Bronchial epithelial cell (primary cell): ENCODE measurements at places on chromosomes 16 and 17. TPM values are rescaled to one million over a fixed set of nuclear protein-coding genes. Genes with fewer than 3 reads are reported as not detected.

The ADAP2 gene
- total RNA-seq = 3.4 and 19.6 TPM in 2 replicates

The FBXO39 gene
- total RNA-seq = 0.13 TPM in 1 of 2 replicates, not detected in the other

The CDH1 gene
- total RNA-seq = 250 and 360 TPM in 2 replicates

The CAMKK1 gene
- 2.7 and 3.4 TPM in 2 replicates for total RNA-seq

The ABCC12 gene
- total RNA-seq = not detected in 2 replicates

The KRTAP4-5 gene
- total RNA-seq = not detected in 2 replicates

The TM4SF5 gene
- total RNA-seq = not detected in 2 replicates

The PYY gene
- 0.26 and 0.79 TPM in 2 replicates for total RNA-seq

The DDX28 gene
- 10.9 and 16.3 TPM in 2 replicates for total RNA-seq

The CES4A gene
- 1.1 and 1.5 TPM in 2 replicates for total RNA-seq

The ASPSCR1 gene
- 22.6 and 32.1 TPM in 2 replicates for total RNA-seq

The UBFD1 gene
- 18.4 and 25.5 TPM in 2 replicates for total RNA-seq

The ABCC6 gene
- total RNA-seq = under 0.01 TPM in 1 of 2 replicates, not detected in the other

The SLFN14 gene
- not detected in 2 replicates for total RNA-seq

The CACNA1G gene
- total RNA-seq = not detected in 2 replicates

The CRYBA1 gene
- not detected in 2 replicates for total RNA-seq

The NPIPA3 gene
- 0.53 and 2.0 TPM in 2 replicates for total RNA-seq

The MMP25 gene
- total RNA-seq = under 0.01 and 0.13 TPM in 2 replicates

The PERCC1 gene
- total RNA-seq = not detected in 2 replicates

The SMPD3 gene
- under 0.01 TPM in 1 of 2 replicates, not detected in the other for total RNA-seq

The TMC6 gene
- total RNA-seq = 42.9 and 51.7 TPM in 2 replicates

The RCVRN gene
- not detected in 2 replicates for total RNA-seq

The CMTM1 gene
- total RNA-seq = 0.26 and 0.38 TPM in 2 replicates

The MYH10 gene
- total RNA-seq = 28.5 and 31.6 TPM in 2 replicates

The ARHGAP44 gene
- 0.79 and 1.7 TPM in 2 replicates for total RNA-seq

The INO80E gene
- 15.1 and 22.6 TPM in 2 replicates for total RNA-seq

The KRTAP4-1 gene
- total RNA-seq = not detected in 2 replicates

The MT1F gene
- 1.5 and 1.6 TPM in 2 replicates for total RNA-seq
